ENCODE measurements at places on chromosomes 13 and 19.

GRCh38 chr13:81133066-81133465, 792.1 kb upstream of the SPRY2 start:
- DNase-seq: no peak

GRCh38 chr19:13848798-13849676, 27.9 kb upstream of the NANOS3 start:
- no peak for DNase-seq

- no peak for DNase-seq
Measured at GRCh38 chr13:112168761-112169160, 101.8 kb downstream of the SOX1 start.

DNA sequence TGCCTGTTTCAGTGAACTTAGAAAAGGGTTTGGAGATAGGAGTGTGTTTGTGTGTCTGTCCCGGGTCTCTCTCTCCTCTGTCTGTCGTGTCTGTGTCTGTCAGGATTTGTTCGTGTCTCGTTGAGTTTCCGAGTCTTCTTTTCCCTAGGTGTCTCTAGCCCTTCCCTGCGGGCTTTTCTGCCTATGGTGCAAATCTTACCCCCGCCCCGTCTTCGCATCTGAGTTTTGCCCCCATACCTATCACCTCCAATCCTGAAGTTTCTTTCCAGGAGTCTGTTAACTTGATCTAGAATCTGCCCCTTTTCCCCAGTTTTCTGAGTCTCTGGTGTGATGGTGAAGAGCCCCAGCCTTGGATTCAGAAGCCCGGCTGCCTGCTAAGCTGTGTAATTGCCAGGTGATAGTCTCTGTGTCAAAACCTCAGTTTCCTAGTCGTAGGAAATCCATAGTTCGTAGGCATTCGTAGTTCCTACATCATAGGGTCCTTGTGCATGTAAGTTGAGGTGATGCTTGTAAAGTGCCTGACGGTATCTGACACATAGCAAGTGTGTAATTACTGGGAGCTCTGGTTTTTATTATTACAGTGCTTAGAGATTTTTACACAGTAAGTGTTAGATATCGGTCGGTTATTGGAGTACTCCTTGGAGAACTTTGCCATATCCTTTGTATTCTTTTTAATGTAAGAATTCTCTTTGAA, 782 bp downstream of the EPN1 start:
- DNase-seq: no peak

DNA sequence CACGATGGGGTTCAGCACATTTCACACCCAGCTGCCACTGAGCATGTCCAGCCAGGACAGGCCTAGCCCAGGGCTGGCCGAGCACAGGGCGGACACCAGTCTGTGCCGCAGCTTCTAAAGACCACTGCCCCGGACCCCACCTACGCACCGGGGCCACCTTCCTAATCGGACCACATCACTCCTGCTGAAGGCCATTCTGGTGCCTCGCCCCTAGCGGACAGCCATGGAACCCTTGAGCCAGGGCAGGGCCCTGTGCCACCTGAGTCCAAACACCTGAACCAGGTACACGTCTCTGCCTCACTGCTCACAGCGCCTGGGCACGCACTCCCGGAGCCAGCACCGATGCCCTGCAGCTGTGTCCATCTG, 8.4 kb upstream of the C13orf46 start:
- no peak for DNase-seq

DNA sequence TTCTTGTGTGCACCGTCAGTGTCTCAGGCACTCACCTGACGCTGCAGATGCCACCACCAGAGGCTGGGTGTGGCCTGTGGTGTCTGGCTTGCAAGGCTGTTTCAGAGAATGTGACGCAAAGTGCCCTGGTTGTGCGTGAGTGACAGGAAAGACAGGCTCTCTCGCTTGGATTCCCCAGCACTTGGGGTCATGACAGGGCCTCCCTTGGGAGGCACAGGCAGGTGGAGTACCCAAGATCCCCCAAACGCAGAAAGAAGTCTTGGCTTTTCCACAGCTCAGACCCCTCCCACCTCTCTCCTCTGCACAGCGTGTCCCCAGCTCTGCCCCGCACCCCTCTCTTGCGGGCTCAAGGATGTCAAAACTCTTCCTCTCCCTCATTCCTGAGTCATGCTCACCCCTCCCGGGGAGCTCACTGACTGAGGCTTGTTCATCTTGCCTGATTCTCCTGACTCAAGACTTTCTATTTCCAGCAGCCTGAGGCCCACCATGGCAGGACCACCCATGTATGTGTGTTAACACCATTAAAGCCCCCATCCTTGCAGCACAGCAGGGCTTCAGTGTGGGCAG, 21.0 kb downstream of the DHX34 start:
- DNase-seq: no peak

DNA sequence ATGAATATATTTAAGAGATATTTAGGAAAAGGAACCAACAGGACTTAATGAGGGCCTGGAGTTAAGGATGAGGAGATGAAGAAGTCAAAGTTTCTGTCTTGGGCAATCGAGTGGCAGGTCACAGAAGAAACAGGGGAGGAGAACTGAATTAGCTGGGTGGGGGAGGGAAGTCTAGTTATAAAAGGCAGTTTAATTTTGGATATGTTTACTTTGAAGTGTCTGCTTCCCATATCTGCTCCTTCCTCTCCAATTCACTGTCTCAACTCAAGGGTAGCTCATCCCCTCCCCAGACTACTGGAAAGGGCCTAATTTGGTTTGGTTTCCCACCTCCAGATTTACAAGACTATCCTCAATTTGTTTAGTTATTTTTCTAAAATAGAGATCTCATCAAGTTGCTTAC, 195.9 kb downstream of the VWA8 start:
- no peak for DNase-seq

DNA sequence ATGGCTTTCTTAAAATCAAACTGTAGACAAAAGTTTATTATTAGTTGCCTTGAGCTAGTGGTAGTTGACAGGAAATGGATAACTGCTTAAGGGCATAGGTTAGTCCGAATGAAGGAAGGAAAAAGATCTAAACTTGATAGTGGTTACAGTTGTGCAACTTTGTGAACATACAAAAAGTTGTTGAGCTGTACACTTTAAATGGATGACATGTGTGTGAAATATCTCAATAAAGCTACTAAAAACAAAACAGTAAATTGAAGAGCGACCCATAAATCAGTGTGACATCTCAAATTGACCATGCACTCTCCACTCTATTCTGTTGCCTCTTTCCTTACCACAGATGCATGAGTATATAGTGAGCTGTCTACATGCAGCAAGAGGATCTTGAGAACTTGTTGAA, 1757.8 kb downstream of the PCDH9 start:
- no peak for DNase-seq

GRCh38 chr19:50768277-50768676, 2.0 kb upstream of the GPR32 start:
- no peak for DNase-seq

DNA sequence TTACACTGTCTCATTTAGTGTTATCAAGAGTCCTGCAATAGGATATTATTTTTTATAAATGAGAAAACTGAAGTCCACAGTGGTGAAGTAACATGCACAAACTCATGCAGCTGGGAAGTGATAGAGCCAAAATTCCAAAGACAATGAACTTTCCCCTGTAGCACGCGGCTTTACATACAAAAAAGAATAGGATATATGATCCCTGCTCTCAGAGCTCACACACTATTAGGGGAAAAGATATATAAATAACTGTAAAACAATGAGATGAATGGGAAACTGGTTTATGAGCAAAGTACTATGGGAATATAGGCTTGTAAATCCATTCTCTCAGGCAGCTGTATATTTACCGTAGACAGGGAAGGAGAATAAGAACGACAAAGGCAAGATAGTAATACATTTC, 39.7 kb downstream of the THSD1 start:
- DNase-seq: no peak

GRCh38 chr19:31715249-31715945, 366.2 kb upstream of the TSHZ3 start:
- DNase-seq: no peak

GRCh38 chr19:54029930-54030490, 33.7 kb downstream of the VSTM1 start:
- peak; percentile 70 for DNase-seq

GRCh38 chr13:44293908-44294735, 79.5 kb upstream of the SERP2 start:
- DNase-seq: no peak

- no peak for DNase-seq
Measured at GRCh38 chr19:39111593-39112199, 13.9 kb upstream of the PAK4 start.

- peak; percentile 50 for DNase-seq
Measured at GRCh38 chr19:38617764-38618589, at the start of gene MAP4K1. Gene MAP4K1 (minus strand): TSS chr19:38617953. CDS start chr19:38617895, 58 bp downstream.

DNA sequence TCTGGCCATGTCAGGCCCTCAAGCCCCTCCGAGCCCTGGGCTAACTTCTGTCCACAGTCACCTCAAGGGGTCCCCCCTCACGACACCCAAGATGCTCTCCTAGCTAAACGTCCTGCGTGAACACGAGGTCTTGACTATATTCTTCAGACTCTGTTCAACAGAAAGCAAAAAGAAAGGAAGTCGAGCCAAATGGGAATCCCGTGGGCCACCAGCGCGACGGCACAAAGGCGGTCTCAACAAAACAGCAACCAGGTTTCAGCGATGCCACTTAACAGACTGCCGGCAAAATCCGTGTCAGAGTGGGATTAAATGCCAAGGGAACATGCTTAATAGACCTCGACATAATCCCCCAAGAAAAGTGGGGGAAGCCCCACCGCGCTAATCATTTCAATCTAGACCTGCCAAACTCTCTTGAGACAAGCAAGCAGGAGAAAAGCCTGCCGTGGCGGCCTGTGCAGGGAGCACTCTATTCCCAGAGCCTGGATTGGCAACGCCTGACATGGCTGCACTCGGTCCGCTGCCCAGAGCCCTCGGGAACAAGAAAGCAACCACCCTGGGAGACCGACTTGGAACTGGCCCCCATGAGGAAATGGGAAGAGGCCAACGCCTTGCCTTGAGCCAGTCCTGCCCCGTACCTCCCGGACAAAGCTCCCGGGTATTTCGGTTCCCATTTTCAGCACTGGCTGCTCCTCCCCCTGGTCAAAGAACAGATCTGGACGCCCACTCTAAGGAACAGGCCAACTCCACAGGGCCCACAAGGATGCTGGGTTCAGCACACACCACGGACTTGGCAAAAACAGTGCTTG, 16.0 kb downstream of the ZC3H4 start:
- DNase-seq: peak; percentile 86

- DNase-seq: no peak
Measured at GRCh38 chr19:33022472-33023116, 42.1 kb downstream of the RHPN2 start.

DNA sequence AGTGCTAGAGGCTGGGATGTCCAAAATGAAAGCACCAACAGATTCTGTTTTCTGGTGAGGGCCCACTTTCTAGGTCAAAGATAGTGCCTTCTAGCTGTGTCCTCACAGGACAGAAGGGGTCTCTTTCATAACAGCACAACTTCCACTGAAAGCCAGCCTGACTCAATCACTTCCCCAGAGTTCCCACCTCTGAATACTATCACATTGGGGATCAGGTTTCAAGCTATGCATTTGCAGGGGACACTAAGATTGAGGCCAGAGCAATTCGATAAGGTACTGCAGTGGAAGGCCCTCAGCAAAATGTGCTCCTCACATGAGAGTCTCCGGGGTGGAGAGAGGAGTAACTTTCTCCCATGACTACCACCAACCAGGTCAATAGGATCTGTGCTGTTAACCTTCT, 1501.5 kb downstream of the EFNB2 start:
- DNase-seq: no peak

GRCh38 chr13:25179832-25180774, 8.0 kb upstream of the AMER2 start:
- no peak for DNase-seq

GRCh38 chr19:5360003-5360780, 19.6 kb upstream of the PTPRS start:
- peak; percentile 18 for DNase-seq

- DNase-seq: no peak
Measured at GRCh38 chr13:74444864-74445479, 310.8 kb upstream of the KLF12 start.

GRCh38 chr13:75395901-75396300, 86.1 kb downstream of the TBC1D4 start:
- no peak for DNase-seq

GRCh38 chr19:12859546-12859945, 21.2 kb downstream of the MAST1 start:
- DNase-seq: no peak

DNA sequence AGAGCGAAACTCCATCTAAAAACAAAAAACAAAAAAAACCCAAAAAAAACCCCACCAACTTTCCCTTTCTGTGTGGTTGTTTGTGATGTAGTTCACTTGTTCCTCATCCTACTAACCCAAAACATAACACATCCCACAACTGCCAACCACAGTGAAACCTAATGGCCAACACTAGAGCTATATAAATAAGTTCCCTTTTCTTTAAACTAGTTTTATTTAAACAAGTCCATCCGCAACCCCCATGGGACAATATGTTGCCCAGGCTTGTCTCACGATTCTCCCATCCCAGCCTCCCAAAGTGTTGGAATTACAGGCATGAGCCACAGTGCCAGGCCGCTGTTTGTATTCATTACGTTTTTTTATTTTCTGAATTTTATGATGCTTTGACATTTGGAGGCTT, 71.2 kb upstream of the ADGRE5 start:
- no peak for DNase-seq

DNA sequence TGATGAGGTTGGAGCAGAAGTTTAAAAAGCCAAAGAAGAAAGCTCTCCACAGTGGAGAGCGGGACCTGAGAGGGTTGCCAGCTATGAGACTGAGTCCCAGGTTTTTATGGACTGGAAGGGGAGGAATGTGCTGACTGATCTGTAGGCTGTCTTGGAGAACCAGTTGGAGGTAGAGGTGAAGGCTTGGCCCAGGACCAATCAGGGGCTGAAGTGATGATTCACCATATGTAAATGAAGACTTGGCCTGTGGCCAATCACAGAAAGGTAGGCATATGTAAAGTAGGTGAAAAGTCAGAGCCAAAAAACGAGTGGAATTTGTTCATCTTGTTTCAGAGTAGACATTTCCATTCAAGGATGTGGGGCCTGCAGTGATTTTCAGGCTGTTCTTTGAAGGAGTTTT, 17.5 kb upstream of the KBTBD6 start:
- no peak for DNase-seq

DNA sequence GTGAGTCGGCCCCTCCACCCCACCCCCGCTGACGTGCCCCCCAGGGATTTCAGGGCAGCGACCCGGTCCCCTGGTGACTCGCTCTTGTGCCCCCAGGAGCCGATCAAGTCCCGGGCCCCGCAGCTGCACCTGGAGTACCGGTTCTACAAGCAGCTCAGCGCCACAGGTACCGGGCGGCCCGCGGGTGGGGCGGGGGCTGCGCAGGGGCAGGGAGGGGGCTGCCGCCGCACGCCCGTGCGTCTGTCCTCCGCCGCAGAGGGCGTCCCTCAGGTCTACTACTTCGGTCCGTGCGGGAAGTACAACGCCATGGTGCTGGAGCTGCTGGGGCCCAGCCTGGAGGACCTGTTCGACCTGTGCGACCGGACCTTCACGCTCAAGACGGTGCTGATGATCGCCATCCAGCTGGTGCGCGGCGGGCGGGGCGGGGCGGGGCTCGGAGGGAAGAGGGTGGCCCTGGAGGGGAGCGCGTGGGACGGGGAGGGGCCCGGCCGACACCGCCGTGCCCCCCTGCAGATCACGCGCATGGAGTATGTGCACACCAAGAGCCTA, 37.1 kb downstream of the BTBD2 start:
- DNase-seq: no peak

All from D341Med (cell line).